ENCODE measurements at places on chromosomes 5 and 9.

DNA sequence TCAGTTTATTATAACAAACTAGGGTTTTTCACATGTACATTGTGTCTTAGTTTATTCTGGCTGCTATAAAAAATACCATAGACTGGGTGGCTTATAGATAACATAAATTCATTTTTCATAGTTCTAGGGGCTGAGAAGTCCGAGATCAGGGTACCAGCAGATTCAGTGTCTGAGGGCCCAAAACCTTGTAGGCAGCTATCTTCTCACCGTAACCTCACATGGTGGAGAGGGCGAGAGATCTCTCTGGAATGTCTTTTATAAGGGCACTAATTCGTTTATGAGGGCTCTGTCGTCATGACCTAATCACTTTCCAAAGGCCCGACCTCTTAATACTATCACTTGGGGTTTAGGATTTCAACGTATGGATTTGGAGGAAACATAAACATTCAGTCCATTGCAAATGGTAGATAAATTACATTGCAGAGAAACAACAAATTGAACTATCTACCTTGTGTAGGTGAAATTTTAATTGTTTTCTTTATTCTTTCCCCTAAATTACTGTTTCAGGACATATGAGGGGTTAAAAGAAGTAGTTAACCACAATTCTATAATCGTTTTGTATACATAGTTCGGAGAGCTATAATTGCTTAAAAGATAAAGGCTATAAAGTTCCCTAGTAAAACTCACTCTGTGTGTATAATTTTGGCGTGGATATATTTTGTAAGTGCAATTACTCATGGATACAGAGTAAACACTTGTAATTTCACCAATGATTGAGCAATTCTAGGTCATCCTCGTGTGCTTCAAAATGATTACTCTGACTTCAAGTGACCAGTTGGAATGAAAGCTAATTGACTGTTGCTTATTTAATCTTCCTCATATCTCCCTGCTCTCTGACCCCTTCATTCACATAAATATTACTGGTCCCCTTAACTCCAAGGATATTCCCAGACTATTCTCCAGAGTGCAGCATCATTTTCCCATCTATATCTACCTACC, 247.5 kb upstream of the TMEM161B start:
- no peak for DNase-seq

- no peak for DNase-seq
Observed at GRCh38 chr5:54616031-54616430, 98.5 kb downstream of the SNX18 start.

- DNase-seq, result no peak
Observed at GRCh38 chr9:136799854-136800657, 3.9 kb downstream of the CCDC183 start.

DNA sequence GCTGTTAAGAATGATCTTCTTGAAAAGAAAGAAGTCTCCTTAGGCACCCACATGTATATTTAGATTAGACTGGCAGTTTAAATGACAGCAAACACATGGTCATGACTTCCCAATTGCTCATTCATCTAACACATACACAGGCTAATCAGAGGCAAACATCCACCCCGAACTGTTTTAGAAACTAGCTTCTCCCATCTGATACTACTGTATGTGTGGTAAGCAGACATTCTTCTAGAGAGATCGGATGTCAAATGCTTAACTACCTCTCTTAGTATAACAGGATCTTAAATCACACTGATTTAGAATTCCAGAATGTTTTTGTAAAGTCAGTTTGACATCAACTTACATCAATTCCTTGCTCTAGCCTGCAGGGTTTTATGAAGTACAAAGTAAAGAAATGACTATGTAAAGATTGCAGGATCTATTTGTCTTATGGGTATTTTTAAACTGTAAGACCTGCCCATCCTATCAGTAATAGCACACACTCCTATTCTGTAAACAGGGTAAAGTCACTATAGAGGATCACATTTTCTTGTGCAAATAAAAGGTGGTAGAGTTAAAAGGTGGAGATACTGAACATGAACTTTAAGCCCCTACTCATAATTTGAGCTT, 239.7 kb downstream of the MLLT3 start:
- DNase-seq, result no peak

- DNase-seq, result no peak
Observed at GRCh38 chr9:108844391-108844790, 11.4 kb downstream of the ACTL7B start.

DNA sequence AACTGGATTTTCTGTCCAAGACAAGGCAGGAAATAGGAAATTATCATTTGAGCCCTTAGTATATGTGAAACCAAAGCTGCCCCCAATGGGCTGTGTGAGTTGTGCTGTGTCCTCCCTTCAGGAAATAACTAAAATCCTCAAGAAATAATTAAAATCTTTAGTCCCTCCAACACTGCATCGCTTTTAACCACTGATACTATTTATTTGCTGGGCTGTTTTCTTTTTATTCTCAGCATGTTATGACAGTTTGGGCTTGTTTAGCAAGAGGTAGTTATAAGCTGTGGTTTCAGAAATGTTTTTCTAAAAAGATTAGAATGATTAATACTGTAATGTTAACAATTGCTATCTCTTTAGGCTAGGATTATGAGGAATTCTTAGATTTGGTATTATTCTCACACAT, 187.0 kb upstream of the KCNN2 start:
- DNase-seq, result no peak

DNA sequence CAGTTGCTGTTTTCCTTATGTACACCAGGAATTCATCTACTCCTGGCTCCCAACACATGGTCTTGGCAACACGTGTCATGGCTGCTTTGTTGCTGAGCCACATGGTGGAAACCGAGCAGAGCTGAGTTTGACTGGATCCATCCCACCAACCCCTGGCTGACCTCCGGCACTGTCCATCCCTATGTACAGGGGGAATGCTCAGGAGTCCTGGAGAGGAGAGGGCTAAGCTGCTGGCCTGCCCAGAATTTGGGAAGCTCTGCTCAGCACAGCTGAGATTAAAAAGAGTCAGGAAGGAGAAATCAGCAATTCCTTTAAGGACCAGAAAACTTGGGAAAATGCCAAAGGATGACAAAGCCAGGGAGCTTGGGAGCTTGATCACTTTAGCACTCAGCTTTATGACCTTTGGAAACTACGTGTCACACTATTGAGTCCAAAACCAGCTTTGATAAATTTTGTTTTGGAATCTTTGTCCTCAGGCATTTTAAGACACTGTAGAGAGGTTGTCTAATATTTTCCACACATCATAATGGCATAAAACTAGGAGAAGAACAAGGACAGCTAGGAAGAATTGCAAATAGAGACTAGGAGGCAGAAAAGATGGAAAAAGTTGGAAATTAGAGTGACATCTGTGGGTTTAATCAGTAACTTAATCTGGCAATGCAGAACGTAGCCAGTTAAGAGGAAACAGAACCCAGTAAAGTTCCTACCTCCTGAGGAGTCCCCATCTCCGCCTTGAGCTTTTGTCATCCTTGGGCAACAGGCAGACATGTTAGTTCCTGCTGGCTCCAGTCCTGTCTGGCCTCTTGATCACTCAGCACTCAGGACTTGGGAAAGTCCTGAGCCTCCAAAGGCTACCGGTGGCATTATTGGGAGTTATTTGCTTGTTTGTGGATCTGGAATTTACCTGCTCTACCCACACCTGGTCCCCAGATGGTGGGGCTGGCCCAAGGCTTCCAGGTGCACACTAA, 62.5 kb upstream of the PLPP1 start:
- no peak for DNase-seq

GRCh38 chr9:135698767-135699166, 514 bp downstream of the SOHLH1 start:
- DNase-seq, result no peak

- DNase-seq, result no peak
Observed at GRCh38 chr9:129496473-129497004, 124.4 kb downstream of the C9orf50 start.

DNA sequence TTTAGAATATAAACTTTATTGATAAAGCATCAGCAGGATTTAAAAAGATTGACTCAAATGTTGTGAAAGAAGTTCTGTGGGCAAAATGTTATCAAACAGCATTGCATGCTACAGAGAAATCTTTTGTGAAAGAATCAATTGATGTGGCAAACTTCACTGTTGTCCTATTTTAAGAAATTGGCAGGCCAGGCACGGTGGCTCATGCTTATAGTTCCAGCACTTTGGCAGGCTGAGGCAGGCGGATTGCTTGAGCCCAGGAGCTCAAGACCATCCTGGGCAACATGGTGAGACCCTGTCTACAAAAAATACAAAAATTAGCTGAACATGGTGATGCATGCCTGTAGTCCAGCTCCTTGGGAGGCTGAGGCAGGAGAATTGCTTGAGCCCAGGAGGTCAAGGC, 17.4 kb downstream of the ZBTB43 start:
- no peak for DNase-seq

GRCh38 chr9:41229408-41230401, 40.6 kb upstream of the ZNG1F start:
- no peak for DNase-seq

- DNase-seq, result no peak
Observed at GRCh38 chr9:133581513-133582343, 27.5 kb downstream of the FAM163B start.

DNA sequence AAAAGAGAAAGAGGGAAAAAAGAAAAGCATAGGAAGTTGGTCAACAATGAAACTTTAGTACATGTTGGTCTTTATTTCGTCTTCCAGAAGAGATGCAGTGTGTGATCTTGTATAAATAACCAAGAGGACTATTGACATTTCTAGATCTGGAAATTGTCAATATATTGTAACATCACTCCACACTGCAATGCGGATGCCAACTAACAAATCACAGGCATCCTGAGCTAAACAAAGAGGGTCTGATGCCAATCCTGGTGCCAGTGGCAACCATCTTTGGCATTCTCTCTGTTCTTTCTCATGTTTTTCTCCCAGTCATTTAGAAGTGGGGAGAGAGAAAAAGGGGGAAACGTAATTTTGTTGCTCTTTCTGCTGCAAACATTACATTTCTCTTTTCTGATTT, 9.7 kb downstream of the NFIB start:
- DNase-seq, result no peak

DNA sequence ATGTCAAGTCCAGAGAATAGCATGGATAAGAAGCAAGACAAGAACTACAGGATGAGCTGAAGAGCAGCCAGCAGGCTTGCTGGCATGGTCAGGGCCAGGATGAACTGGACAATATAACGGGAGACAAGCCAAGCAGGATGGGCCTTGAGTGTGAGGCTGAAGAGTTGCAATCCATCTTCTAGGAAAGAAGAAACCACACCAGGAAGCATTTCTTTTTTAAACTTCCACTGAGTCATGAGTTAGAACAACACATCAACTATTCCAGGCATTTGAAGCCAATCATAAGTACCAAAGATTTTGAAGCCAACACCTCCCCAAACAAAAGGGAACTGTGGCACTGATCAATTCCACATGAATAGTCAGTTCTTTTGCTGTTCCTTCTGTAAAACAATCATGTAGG, 27.3 kb downstream of the SLC31A2 start:
- no peak for DNase-seq

DNA sequence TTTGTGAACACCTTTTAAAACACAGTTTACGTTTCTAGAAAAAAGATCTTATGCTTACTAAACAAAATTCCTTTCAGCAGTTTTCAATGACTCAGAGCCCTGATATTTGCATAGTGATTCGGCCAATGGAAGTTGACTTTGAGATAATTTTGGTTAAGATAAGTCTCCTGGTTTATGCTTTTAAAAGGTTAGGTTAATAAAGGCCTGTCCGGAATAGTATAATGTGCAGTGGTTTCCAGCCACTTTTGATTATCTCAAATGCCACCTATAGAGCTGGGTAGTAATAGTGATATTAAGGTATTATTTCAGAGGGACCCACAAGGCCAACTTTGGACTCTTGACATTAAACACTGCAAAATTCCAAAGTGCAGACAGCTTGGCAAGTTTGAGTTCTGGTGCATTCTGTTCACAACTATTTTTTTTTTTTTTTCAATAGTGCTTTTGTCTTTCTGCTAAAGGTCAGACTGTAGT, 86.1 kb downstream of the F2RL2 start:
- no peak for DNase-seq
